ENCODE measurements at places on chromosomes 5 and 9. TPM values are rescaled to one million over a fixed set of nuclear protein-coding genes. Genes with fewer than 3 reads are reported as not detected.
A peak's percentile ranks its signal among the peaks of the same experiment; 100 is the strongest.

Gene DMRT2
- not detected for total RNA-seq

DNA sequence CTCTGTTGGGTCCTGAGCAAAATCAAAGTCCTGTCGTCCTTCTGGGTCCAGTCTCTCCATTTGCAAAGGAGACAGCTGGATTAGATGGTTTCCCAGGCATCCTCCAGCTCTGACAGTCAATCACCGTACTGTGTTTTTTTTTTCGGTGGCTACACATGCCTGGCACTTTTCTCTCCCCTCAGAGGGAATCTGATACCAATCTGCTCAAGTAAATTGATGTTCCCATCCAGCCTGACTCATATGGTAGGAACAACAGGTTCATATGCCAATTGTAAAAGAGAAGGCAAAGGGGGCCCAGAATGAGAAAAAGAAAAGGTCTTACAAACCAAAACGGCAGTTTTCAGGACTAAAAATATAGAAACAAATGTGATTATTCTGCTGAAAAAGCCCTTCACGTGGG lies 1.2 kb downstream of the FBXO10 start:
- no peak for DNase-seq

Gene HTR1A
- total RNA-seq = not detected

DNA sequence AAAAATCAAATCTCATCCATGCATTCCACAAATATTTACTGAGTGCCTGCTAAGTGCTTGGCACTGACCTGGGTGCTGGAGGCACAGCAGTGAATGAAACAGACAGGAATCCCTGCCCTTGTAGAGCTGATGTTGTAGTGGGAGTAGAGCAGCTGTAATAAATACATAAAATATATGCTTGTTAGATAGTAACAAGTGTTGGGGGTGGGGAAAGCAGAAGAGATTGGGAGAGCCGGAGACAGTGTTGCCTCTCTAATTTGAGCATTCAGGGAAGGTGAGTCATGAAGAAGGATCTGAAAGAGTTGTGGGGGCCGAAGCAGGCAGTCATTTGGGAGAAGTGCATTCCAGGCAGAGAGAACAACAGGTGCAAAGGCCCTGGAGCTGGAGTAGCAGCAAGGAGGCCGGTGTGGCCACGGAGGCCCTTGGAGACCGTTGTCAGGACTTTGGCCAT lies 97.9 kb downstream of the ZNF618 start:
- no peak for DNase-seq

Gene ARRDC3
- total RNA-seq = 21.7 TPM

DNA sequence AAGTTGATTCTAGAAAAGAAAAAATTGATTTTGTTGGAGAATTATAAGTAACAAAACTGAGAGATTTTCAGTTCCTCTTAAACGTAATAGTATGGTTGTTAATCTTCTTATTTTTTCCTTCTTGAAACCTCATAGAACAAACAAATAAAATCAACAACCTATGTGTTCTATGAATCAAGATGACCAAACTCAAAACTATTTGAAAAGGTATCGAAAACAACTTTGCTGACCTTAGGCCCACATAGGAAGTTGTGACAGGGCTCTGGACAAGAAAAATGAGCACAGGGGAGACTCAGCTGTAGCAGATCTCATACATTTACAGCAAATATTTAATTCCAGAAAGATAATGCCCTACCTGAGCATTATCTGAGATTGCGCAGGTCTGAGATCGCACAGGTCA lies 169.4 kb upstream of the CCNH start:
- DNase-seq = no peak

DNA sequence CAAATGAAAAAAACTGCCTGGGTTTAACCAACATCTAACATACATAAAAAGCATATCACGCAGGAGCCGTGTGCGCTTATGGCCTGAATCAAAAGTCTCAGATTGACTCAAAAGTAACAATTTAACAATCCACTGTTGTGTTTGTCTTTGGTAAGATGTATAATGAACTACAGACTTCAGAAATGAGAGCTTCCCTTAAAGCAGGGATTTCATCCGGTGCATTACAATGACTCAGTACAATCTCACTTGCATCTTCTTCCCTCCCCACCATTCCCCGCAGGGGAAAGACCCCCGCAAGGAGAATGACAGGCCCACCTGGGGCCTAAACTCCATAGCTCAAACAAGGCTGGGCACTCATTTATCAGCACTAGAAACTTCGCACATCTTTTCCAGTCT lies 1.4 kb downstream of the ZFR start:
- DNase-seq = peak; percentile 55

- no peak for DNase-seq
These were observed 4.2 kb upstream of the IRX2 start for GRCh38 chr5:2755681-2756171.

Gene MYMK
- total RNA-seq = not detected

GRCh38 chr9:8717146-8717545 lies 917.6 kb upstream of the DMAC1 start:
- DNase-seq = no peak

GRCh38 chr5:23840083-23840482 lies 332.7 kb downstream of the PRDM9 start:
- DNase-seq = no peak
